Effector memory CD8-positive, alpha-beta T cell (primary cell): ENCODE measurements at places on chromosomes 5 and 9.

GRCh38 chr5:180050121-180050940 is 21.2 kb downstream of the RNF130 start:
- H3K4me3 ChIP-seq = no peak overlapping the region
- peaks cover 15% of the 10 kb centered on the region for H3K4me1 ChIP-seq
- peaks cover 2% of the 10 kb centered on the region for H3K36me3 ChIP-seq
- H3K27me3 ChIP-seq = no peaks in the 10 kb centered on the region
- no peak for DNase-seq

GRCh38 chr9:76191493-76191892 is 202.7 kb downstream of the RFK start:
- no peaks in the 10 kb centered on the region for H3K27me3 ChIP-seq
- no peak overlapping the region for H3K4me3 ChIP-seq
- no peak for DNase-seq
- H3K36me3 ChIP-seq = peaks cover 5% of the 10 kb centered on the region
- H3K27ac ChIP-seq = no peak overlapping the region
- H3K4me1 ChIP-seq = no peaks in the 10 kb centered on the region

DNA sequence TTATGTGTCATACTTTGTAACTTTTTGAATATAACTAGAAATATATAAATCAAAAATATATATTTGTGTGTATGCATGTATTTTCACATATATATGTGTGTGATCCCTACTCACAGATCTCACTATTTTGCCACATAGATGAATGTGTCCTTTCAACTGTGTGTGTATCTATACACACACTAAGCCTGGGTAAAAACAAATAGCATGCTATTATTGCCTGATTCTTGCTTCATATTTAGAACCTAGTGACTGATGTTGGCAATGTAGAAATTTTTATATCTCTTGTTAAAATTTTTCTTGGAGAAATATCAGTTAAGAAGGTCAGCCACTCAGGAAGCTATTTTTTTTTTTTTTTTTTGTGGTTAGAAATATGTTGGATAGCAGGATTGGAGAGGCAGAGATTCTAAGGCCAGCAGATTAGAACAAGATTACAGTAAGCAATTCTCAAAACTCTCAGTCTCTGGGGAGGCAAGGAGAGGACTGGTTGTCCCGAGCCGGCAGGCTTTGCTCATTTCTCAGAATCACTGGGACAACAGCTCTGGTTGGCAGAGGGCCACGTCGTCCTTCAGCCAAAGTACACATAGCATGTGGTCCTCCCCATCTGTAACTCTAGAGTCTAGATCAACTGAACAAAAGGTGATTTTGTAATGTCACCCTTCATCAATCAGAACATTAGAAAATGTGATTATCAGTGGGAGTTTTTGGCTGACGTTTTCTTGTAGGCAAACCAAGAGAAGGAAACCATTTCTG is 19.7 kb downstream of the C6 start:
- no peaks in the 10 kb centered on the region for H3K4me1 ChIP-seq
- no peaks in the 10 kb centered on the region for H3K36me3 ChIP-seq
- H3K27ac ChIP-seq = no peak overlapping the region
- DNase-seq = no peak
- no peaks in the 10 kb centered on the region for H3K27me3 ChIP-seq

DNA sequence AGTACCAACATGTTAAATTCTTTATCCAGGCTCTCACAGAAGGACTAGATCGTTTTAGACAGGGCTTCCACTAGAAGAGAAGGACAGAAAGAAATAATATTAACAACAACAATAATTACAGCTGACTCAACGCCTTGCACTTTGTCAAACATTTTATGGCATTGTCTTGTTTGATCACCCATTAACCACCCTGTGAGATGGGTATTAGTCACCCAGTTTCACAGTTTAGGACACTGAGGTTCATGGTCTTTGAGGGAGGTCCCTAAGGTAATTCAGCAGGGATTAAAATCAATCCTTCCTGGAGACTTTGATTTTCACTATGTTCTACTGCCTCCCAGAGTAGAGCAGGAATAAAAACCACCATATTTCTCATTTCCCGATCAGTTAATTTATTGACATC is 51.4 kb upstream of the BNC2 start:
- H3K4me1 ChIP-seq = no peaks in the 10 kb centered on the region
- no peaks in the 10 kb centered on the region for H3K36me3 ChIP-seq
- no peaks in the 10 kb centered on the region for H3K27me3 ChIP-seq
- H3K27ac ChIP-seq = no peak overlapping the region

GRCh38 chr5:71587766-71588532 is 809 bp downstream of the MCCC2 start:
- H3K27me3 ChIP-seq = no peaks in the 10 kb centered on the region
- peak overlapping the region; percentile 97 for H3K27ac ChIP-seq
- DNase-seq = no peak
